ENCODE measurements at places on chromosomes 2 and 18.

DNA sequence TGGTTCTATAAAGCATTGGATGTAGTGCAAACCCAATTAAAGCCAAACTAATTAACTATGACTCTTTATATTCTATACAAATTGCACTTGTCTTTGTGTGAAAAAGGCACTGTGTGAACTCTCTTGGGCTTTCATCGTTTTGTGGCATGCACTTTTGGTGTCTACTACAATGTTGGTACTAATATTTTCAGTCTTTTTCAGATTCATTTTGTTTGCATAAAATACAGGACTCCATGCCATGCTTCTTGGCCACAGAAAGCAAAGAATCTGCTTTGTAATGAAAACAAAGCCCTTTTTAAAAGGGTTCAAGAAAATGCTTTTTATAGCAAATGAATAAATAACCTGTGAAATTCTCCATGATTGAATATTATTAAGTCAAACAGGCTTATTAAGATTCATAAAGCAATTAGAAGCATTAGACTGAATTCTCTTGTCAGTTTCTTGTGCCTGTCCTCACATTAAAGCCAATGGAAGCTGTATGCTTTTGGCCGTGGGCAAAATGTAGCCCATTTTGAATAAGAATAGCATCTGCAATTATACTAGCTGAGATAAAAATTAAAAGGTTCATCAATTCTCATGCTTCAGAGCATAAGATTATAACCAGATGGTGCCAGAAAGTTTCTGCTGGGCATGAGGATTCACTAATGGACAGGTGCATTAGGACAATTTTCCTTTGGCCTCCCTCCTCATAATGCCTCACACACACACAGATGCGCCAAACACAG lies 1665.2 kb downstream of the SUCLG1 start:
- no peak for DNase-seq

DNA sequence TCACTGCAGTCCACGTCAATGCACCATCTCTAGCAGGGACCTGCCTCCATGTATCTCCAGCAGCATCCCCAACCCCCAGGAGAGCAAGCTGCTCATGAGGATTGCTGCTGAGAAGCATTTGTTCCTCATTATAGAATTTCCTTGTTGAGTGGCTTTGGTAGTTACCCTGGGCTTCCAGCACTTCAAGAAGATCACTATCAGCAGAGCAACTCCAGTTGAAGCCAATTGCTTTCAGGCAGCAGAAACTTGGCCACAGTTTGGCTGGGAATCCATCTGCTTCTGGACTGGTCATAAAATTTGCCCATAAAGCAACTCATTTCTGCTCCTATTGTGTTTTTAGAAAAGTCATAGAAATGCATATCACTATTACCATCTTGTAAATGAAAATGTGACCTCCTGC lies 17.4 kb downstream of the TRPM8 start:
- DNase-seq: no peak

- DNase-seq: no peak
Measured at GRCh38 chr2:191312163-191312562, 67.0 kb downstream of the MYO1B start.

DNA sequence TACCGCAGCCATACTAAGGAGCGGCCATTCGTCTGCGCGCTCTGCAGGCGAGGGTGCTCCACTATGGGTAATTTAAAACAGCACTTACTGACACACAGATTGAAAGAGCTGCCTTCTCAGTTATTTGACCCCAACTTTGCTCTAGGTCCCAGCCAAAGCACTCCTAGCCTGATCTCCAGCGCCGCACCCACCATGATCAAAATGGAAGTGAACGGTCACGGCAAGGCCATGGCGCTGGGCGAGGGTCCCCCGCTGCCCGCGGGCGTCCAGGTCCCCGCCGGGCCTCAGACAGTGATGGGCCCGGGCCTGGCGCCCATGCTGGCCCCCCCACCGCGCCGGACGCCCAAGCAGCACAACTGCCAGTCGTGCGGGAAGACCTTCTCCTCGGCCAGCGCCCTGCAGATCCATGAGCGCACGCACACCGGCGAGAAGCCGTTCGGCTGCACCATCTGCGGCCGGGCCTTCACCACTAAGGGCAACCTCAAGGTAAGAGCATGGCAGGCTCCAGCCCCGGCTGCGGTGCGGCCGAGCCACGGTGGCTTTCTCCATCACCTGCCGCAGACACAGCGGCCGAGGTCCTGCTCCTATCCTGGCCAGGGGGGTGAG lies 15.5 kb downstream of the SALL3 start:
- DNase-seq: no peak

DNA sequence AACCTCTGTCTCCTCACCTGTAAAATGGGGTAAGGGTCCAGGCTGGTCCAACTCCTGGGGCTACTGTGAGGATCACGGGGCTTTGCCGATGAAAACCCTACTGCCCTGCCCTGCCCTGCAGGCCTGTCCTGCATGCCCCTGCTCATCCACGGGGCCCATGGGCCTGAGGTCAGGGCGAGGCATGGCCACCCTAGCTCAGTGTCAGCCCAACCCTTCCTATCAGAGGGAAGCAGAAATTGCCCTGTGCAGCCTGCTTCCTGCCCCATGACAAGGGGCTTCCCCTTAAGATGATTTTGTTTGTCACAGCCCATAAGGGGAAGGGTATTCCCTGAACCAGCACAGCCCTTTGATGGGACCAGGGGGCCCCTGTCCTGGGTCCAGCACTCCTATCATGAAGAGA lies 353.6 kb upstream of the ID2 start:
- no peak for DNase-seq

GRCh38 chr18:12960395-12960794 lies 12.6 kb downstream of the SEH1L start:
- DNase-seq: no peak

- DNase-seq: no peak
Measured at GRCh38 chr2:181189951-181190350, 209.5 kb downstream of the UBE2E3 start.

DNA sequence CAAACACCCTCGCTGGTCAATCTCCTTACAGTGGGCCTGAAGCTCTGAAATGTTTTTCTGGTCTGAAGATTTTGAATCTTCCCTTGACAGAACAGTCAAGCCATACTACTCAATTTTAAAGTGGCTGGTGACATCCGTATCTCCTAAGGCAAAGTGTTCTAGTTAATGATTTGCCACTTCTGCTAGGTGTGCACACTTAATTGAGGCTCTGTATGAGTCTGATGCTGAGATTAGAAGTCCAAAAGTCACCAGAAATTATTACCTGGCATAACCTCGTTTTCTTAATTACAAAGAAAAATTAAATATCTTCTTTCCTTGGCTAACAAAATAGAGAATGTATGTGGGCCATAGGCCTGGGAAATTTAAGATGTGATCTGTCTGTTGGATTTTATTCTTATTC lies 104.1 kb downstream of the DPP10 start:
- DNase-seq: no peak

DNA sequence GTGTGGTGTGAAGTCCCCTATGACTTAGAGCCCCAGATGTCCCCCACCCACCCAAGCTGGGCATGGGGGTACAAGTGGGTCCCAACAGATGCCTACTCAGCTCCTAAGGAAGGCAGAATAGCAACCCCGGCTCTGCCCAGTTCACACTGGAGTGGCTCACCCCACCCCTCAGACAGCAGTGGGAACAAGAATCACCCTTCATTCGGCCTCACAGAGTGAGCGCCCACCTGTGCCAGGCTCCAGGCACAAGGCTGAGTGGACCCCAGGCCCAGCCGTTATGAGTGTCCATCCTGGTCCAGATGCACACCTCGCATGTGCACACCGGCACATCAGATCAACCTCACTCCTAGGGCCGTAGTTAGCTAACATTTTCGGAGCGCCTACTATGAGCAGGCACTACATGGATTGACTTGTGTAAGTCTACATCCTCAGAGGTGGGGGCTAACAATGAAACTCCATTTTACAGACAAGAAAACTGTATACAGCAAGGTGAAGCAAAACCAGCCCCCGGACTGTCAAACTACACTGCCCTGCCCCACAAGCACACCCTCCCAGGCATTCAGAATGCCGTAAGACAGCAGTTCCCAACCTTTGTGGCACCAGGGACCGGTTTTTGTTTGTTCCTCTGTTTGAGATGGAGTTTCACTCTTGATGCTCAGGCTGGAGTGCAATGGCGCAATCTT lies 2.8 kb upstream of the ASTL start:
- no peak for DNase-seq

DNA sequence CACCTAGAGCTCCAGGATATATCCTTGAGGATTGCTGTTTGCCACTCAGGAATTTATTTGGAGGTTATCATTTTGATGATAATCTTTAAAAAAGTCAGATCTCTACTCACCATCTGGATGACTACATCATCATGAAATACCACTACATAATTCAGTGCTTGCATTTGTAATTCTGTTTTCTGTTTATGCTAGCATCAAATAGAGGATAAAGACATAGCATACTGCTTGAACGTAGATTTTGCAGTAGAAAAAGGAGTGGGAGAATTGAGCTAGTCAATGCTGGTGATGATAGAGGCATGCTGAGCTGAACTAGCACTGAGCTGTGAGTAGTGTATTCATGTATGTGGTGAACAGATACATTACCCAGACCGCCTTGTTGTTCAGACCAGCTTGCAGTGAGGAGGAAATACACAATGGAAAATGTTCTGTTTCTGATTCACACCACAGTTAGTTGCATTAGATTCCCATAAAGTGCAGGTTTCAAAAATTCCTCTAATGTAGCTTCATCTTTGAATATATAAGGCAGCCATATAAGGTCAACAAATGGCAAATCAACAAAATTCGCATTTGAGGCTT lies 68.8 kb upstream of the CDC42EP3 start:
- DNase-seq: no peak

DNA sequence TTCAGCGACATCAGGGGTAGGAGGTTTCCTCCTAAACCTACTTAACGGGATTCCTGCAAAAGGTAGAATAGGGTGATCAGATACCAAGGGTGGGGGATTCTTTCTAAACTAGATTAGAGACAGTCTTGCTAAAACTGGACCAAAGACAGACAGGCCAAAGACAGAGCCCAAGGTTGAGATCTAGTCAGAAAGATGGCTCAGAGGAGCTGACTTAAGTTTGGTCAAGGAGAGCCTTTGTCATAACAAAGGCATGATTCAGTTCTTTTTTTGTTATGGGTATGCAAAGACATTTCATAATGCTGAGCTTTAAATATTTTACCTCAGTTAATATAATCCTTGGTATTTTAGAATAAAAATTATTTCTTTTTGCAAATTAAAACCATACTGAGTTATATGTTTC lies 17.8 kb upstream of the GPR75 start:
- no peak for DNase-seq

DNA sequence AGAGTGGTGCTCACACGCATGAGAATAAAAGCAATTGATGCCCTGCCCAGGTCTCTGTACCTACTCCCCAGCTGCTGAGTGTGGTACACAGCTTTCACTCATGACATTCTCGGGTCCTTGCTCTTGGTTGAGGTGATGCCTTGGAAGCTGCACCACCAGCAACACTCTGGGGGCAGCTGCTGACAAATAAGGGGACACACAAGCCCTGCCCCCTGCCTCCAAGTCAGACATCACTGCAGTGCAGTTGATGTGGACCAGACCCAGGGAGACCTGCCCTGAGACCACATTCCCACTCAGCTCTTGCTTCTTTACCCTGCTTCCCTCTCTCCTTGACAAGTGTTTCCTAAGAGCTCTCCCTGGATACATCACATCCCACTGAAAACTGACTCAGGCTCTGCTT lies 225.6 kb downstream of the ZBTB7C start:
- DNase-seq: no peak

DNA sequence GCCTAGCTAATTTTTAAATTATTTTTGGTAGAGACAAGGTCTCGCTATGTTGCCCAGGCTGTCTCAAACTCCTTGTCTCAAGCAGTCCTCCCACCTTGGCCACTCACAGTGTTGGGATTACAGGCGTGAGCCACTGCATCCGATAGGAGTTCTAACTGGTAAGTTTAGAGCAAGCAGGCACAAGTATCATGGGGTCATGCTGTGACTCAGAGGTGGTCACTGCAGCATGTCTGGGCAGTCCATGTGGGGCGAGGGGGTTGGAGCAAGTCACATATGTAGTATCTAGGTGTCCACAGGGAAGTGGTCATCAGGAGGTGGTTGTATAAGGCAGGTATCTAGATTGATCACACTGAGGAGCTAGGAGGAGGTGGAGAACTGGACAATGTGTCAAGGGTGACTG lies 22.7 kb upstream of the STARD7 start:
- DNase-seq: no peak

GRCh38 chr2:201924453-201924852 lies 109.2 kb upstream of the FZD7 start:
- no peak for DNase-seq

DNA sequence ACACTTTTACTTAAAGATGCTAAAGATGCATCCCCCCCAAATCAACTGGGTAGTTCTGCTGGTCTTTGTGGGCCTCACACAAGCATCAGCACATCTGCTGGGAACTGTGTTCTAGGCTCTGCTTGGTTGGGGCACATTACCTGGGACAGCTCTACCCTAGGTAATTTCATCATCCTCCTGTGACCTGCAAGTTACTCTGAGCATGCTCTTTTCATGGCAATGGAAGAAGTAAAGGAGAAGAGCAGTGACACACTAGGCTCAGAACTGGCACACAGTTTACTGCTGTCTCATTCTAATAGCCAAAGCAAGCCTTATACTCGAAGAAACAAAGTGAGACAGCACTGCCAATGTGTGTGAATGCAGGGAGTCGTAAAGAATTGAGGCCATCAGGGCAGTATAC lies 376.7 kb downstream of the XIRP2 start:
- DNase-seq: no peak

DNA sequence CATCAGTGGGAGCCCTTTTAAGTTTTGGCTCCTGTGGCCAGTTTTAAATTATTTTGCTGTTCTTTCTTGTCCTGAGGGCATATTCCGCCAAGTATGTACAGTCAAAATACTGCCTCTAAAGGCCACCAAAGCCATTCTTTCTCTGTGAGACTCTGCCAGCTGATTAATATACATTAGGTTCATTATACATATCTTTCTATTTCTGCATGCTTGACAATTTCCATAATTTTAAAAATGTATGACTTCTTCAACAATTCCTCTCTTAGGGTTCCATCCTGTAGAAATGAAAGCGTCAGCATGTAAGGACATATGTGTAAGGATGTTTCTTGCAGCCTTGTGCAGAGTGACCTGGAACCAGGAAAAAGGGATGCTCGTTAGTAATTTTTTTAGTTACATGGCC lies 291.9 kb downstream of the PHLPP1 start:
- DNase-seq: no peak
